SK-N-SH (cell line): ENCODE measurements at places on chromosomes 5 and 9. TPM values are rescaled to one million over a fixed set of nuclear protein-coding genes. Genes with fewer than 3 reads are reported as not detected.

Gene CDH6
- polyA plus RNA-seq: 1.1 and 1.4 TPM in 2 replicates

Gene FBN2
- 2.2 and 5.0 TPM in 2 replicates for polyA plus RNA-seq

Gene DBH
- 0.92 and 1.2 TPM in 2 replicates for polyA plus RNA-seq

Gene PNPLA7
- polyA plus RNA-seq: 0.88 and 0.99 TPM in 2 replicates

Gene NAIP
- polyA plus RNA-seq: 3.5 and 4.2 TPM in 2 replicates

Gene BRINP1
- 0.34 and 0.41 TPM in 2 replicates for polyA plus RNA-seq

Gene CRB2
- polyA plus RNA-seq: not detected in 2 replicates

Gene ANXA1
- 443 and 608 TPM in 2 replicates for polyA plus RNA-seq

Gene NPR2
- polyA plus RNA-seq: 12.8 and 13.5 TPM in 2 replicates

Gene SGTB
- polyA plus RNA-seq: 3.5 and 4.9 TPM in 2 replicates

Gene STK32A
- polyA plus RNA-seq: 0.18 and 0.20 TPM in 2 replicates

Gene DOK3
- polyA plus RNA-seq: 1.9 and 2.2 TPM in 2 replicates

DNA sequence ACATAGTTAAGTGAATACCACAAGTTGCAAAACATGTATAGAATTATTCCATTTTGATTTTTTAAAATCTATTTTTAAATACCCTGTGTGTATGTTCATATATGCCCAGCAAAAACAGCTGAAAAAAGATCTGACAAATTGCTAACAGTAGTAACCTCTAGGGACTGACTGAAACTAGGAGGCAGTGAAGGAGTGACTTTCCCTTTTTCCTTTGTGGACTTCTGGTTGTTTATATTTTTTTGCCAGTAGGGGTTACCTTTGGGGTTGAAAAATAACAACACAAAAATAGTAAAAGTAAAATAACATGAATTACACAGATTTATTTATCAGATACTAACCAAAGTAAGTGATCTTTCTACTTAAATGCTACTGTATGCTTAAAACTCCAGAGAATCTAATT is 2.9 kb downstream of the MEGF9 start:
- no peak for DNase-seq

DNA sequence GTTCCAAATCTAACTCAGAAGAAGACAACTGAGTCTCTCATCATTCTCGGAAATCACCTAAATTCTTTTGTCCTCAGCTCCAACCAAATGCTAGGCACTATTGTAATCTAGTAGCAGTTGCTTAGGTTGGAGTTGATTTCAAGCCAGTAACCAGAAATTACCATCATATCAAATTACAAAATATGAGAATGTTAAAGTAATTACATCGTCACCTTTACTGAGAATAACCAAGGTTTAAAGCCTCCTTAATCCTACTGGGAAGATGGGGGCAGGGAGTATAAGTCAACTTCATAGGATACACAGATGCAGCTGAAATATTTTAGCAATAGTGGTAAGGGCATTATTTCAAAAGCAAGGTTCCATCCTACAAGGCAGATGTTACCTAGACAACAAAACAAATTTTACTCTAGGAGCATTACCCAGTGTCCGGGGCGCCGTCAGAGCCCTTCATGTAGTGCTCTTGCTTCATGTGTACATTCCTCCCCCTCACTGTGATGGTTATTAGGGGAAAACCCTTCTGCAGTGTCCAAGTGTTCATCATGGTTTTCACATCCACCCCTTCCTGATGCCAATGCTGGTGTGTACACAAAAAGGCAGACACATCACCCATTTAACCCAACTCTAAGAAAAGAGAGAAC is 19.5 kb downstream of the ERAP1 start:
- DNase-seq: no peak

DNA sequence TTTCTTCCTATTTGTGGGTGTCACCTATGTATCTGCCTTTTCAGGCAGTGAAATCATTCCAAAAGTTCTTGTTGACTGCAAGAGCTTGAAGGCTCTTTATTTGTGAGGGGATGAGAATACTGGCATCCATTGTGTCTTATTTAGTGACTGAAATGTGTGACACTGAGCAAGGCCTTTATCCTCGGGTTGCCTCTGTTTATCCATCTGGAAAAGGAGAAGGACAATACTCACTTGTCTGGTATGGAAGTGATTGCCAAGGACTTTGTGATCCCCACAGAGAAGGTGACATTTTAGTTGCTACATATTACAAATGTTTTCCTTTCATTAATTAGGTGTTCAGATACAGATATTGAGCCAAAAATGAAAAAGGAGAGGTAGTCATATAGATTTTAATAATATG is 80.2 kb downstream of the ARRDC3 start:
- no peak for DNase-seq

DNA sequence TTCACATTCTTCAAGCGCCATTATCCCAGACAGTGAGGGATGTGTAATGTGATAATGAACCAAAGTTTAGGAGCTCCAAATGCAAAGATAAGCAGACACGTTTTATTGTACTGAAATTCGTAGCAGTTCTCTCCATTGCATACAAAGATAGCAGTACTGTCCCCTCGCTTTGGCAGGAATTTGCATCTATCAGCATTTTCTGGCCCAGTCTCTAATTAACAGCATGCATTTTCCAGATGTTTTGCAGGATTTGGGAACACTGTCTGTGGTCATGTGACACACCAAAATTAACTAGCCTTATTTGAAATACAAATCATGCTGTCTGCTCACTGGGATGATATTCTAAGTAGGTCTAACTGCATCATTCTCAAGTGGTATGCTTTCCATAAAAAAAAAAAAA is 235.9 kb upstream of the TRPM3 start:
- no peak for DNase-seq

DNA sequence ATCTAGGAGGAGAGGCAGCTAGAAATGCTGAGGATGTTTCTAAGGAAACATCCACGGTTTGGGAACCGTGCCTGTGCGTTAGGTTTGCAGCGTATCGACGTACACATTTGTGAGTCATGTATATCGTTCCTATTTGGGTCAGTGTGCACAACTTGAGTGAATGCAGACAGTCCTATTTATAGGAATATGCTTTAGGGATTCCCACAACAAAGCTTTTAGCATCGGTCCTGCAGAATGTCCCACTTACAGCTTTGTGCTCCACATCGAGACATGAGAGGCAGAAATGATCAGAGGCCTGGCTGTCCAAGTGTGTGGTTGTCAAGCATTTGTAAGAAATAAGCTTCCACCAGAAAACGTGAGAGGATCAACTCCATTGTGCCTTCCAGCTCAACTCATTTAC is 1282.7 kb upstream of the WWC1 start:
- no peak for DNase-seq

- DNase-seq: no peak
Observed at GRCh38 chr5:139391570-139392323, 2.0 kb upstream of the MZB1 start.

DNA sequence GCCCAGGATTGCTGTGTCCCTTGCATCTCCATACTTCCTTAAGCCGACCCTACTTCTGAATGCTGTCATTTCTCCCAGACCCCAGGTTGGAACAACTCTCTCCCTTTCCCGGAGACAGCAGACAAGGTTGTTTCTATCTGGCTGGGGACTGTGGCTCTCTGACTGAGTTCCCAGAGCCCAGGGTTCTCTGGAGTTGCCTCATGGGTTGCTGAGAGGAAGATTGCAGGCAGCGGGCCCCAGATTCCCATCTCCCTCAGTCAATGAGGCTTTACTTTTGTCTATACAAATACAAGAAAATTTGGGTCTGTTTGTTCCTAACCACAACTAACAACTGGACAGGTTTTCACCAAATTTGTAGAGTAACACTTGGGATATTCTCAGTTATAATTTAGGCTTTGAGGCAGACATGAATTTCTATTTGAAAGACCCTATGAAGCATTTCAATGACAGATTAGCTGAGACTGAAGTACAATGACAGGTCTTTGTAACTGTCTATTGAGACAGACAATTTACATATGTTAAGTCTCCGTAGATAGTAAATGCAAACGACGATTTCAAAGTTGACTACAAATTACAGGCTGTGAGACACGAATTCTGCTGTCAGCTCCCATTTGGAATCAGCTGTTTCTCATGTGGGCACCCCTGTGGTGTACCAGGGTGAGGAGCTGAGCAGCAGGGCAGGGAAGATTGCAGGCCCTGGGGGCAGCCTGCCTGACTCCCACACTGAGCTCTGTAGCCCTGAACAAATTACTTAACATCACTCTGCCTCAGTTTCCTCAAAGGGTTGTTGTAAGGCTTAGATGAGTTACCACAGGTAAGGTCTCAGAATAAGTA is 107.5 kb downstream of the ATP10B start:
- DNase-seq: no peak

DNA sequence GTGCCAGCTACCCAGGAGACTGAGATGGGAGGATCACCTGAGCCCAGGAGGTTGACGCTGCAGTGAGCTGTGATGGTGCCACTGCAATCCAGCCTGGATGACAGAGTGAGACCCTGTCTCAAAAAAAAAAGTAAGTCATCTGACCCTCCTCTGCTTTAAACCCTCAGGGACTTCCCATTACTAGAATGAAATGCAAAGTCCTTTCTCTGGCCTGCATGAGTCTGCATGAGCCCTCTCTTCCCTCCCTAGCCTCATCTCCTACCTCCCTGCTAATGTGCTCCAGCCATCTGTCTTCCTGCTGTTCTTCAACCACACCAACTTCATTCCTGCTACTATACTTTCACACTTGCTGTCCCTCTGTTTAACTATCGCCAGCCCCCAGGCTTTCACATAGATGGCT is 15.3 kb downstream of the IL5 start:
- no peak for DNase-seq

- no peak for DNase-seq
Observed at GRCh38 chr5:96743065-96743768, 64.5 kb downstream of the ERAP1 start.

DNA sequence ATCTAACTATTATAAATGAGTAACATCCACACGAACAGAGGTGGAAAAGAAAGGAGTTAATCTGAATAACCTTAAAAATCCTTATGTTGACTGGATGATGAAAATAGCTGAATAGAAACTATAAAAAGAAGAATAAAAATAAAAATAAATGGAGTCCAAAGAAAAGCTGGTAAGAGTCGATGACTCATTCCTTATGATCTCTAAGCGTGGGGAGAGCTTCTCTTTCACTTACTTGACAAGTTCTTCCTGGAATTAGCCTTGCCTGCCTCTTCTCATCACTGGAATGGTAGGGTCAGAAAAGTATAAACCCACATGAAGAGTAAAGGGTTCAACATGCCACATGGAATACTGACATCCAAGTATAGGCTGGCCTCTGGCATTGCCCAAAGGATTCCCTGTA is 477.0 kb upstream of the RGMB start:
- DNase-seq: no peak

- DNase-seq: no peak
Observed at GRCh38 chr5:15421921-15422412, 78.0 kb upstream of the FBXL7 start.

DNA sequence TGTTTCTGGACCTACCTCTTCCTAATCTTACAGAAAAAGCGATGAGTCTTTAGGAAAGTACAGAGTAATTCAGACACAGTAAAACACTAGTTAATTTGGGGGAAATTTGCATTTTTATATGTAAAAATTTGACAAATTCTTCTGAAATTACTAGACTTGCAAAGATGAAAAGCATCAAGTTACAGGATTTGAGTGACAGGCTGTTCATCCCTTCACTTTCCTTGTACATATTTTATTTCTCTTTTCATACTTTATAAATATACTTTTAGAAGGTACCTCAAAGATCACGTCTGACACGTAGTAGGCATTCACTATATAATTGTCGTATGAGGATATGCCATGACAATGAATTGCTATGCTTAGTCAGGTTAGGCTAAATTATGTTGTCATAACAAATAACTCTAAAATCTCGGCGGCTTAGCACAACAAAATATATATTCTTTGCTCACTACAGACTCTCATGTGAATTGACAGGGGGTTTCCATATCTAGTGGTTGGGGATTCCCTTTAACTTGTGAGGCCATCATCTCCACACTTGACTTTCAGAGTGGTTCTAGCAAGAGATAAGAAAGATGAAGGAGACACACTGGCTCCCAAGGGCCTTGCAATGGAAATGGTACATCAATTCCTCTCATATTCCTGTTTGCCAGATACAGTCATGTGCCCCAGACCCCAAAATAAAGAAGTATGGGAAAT is 154.1 kb upstream of the TUT7 start:
- DNase-seq: no peak

- no peak for DNase-seq
Observed at GRCh38 chr5:131979816-131980215, 31.6 kb downstream of the ACSL6 start.

GRCh38 chr9:134134949-134135342 is 936 bp upstream of the WDR5 start:
- no peak for DNase-seq

GRCh38 chr5:75616371-75616881 is 5.2 kb downstream of the ANKDD1B start:
- DNase-seq: no peak

- no peak for DNase-seq
Observed at GRCh38 chr9:128253140-128253990, 22.4 kb downstream of the GOLGA2 start.

GRCh38 chr9:134663753-134664415 is 22.3 kb downstream of the COL5A1 start:
- no peak for DNase-seq

GRCh38 chr5:93532370-93532769 is 48.6 kb downstream of the NR2F1-AS1 start:
- no peak for DNase-seq

- no peak for DNase-seq
Observed at GRCh38 chr9:2043243-2043642, 28.1 kb downstream of the SMARCA2 start.

- no peak for DNase-seq
Observed at GRCh38 chr9:121562301-121562700, 62.7 kb upstream of the GGTA1 start.

DNA sequence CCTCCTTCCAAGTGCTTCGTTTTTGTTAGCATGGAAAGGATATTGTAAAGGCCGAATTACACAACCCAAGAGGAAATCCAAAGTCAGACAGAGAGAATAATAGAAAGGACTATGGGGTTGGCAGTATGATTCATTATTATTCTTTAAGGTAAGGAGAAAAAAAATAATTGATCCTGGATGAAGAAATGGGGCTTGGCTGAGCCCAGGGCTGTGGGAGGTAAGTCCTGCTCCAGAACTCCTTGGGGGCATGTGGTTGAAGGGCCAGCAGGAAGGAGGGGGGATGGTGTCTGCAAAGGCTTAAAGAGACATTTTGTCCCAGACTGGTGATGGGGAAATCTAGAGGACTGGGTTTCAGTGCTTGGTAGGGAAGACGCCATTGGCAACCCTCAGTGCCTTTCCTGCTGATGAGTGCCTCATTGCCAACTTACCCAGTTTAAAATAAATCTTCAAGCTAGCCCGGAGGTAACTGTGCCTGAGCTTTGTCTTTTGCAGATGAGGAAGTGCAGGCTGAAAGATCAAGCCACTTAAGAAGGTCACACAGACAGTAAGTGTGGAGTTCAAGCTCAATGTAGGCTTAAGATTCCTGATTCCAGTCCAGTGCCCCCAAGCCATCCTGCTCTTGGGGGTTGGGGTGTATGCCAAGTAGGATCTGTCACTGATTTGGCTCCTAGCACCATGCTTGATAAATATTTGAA is 30.2 kb downstream of the FOXI1 start:
- DNase-seq: no peak
